ENCODE measurements at places on chromosomes 11 and 22.

DNA sequence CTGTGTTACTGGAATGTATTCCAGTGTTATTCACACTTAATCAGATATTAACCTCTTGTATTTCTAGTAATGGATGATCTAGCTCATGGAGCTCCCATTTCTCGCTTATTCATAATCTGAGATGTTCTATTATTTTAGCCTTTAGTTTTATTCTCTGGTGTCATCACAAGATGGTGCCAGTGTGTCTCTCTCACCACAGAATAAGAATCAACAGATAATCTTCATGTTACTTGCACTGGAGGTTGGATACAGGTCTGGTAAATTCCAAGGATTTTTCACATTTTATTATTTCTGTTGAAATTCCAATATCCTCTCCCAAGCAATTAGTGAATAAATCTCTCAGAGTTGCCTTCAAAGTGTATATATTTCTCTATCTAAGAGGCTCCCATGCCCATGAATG is 74.6 kb downstream of the CASP12 start:
- DNase-seq, result no peak

DNA sequence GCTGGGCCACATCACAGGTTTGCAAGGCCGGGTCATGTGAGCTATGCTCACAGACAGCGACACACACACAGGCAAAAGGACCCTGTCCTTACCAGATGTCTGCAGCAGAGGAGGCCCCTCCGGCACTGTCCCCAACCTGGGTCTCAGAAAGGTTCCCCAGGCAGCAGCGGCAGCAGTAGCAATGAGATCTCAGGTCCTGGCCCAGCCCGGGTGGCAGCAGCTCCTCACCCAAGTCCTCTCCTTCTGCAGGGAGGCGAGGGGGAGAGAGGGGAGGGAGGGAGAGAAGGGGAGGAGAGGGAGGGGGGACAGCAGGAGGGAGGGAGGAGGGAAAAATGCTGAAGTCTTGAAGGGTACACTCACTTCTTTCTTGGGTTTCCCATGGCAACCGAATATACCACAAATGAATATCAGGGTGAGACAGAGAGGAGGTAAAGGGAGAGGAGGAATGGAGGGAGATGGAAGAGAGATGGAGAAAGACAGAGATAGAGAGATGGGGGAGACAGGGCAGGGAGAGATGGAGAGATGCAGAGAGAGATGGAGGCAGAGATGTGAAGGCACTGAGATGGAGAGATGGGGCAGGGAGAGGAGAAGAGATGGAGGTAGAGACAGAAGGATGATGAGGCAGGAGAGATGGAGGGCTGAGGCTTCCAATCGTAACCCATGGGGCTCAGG is 9.5 kb downstream of the ELFN2 start:
- no peak for DNase-seq

DNA sequence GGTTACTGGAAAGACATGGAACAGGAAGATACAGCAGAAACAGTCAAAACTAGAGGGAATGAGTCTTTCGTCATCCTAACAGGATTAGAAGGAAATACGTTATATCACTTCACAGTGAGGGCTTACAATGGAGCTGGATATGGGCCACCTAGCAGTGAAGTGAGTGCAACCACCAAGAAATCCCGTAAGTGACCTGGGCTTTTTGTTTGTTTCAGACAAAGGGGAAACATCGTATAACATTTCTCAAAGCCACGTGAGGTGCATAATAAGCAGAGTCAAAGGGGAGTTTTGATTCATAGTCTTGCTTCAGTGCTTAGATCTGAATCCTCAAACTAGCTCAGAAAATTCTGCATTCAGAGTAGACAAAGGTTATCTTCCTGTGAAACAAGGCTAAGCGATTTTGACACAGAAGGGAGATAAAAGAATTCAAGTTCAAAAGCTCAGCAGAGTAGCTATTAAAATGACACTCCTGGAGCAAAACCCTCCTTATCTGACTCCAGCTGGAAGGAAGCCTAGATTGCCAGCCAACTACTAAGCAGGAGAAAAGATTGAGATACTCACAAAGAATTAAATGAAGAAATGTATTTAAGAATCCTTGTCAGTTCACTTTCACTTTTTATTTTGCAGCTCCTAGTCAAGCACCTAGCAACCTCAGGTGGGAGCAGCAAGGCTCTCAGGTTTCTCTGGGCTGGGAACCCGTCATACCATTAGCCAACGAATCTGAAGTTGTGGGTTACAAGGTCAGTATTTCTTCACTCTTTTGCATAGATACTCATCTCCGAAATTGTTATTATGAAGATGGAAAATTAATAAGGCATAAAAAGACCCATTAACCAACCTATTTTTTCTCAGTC is 346.4 kb upstream of the ARHGAP42 start:
- DNase-seq, result no peak

DNA sequence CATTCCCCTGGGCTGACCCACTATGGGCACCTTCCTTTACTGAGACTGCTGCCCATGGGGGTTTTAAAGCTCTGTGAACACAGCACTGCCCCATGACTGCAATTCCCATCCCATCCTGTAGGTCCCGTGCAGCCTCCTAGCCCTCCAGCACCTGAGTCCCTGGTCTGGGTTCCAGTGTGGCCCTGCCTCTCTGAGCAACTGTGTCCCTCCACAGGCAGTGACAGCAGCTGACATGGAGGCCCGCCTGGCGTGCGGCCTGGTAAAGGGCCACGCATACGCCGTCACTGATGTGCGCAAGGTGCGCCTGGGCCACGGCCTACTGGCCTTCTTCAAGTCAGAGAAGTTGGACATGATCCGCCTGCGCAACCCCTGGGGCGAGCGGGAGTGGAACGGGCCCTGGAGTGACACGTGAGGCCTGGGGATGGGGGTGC is 12.6 kb downstream of the OMP start:
- no peak for DNase-seq

DNA sequence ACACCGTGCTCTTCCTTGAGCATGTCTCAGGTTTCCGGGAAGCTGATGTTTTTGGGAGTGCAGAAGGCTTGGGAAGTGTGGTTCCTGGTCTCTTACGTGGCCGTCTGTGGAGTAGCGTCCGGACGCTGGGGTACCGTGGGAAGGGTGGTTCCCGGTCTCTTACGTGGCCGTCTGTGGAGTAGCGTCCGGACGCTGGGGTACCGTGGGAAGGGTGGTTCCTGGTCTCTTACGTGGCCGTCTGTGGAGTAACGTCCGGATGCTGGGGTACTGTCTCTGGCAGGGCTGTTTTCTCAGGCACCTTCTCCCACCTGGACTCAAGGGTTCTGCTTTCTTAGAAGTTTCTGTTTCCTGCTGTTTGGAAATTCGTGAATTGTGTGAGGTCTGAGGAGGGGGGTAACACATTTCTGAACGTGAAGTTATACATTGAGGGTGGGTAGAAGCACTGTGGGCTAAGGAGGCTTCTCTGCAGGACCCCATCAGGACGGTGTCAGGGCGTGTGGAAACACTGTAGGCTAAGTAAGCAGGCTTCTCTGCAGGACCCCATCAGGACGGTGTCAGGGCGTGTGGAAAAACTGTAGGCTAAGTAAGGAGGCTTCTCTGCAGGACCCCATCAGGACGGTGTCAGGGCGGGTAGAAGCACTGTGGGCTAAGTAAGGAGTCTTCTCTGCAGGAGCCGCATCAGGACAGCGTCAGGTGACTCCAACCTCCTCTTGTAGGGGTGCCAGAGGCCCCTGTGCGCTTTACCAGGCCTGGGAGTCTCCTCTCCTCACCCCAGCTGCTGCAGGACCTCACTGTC is 5.3 kb upstream of the IFITM3 start:
- no peak for DNase-seq

- DNase-seq, result no peak
These were observed 64.6 kb downstream of the MORC2 start for GRCh38 chr22:30903876-30904460.

- DNase-seq, result no peak
These were observed 2.9 kb upstream of the ABCC8 start for GRCh38 chr11:17479284-17480214.

DNA sequence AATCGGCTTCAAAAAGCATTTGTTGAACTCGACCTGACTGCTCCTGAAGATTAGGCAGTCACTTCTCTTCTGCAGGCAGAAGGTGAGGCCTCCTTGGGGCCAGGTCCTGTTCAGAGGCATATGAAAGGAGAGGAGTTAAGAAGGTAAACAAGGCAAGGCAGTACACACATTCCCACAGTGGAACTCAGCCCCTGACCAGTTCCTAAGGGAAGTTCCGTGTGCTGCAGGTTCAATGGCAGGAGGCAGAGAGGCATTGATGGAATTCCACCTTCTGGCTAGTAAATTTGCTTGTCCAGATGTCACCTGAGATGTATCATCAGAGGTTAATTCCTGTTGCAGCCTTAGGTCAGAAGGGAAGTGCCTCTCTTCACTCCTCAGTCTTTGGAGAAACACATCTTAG is 337.0 kb upstream of the MTNR1B start:
- DNase-seq, result no peak

DNA sequence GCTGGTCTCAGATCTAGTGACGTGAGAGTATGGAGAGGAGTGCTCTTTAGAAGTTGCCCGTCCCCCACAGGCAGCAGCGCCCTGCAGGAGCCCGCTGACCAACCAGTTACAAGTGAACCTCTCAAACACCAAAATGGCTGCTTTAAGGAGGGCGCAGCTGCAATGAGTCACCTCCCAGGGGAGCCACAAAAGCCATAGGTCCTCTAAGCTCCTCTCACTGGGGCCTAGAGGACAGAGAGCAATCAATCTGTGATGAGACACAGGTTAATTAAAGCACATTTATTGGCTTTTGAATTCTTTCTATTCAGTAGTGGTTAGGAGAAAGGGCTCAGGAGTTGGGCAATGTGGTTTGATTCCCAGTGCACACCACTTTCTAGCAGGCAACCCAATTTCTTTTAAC is 15.5 kb upstream of the RAPSN start:
- DNase-seq, result peak; percentile 20

DNA sequence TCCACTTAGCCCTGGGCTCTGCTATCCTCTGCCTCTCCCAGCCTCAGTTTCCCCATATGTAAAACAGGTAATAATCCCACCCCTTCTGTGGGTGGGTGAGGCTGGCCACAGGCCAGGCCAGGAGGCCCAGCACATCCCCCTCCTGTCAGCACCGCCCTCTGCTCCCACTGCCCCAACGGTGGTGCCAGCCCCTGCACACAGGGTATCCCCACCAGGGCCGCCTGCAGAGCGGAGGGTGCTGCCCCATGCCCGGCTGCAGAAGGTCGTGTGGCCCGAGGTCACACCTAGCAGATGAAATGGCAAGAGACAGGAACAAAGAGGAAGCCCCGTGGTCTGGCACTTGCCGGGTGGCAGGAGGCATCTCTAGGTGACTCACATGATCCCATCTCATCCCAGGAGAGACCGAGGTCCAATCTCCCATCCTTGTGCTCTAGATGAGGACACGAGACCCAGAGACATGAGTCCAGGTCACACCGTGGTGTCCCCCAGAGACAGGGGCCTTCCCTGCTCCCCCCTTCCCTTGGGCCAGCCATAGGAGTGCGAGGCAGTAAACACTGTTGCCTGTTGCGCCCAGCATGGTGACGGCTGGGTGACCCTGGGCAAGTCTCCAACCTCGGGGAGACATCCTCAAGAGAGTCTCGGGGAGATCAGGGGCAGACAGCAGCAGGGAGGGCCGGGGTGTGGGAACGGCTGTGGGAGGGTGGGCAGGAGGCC is 27.2 kb upstream of the PPARA start:
- DNase-seq, result peak; percentile 13

DNA sequence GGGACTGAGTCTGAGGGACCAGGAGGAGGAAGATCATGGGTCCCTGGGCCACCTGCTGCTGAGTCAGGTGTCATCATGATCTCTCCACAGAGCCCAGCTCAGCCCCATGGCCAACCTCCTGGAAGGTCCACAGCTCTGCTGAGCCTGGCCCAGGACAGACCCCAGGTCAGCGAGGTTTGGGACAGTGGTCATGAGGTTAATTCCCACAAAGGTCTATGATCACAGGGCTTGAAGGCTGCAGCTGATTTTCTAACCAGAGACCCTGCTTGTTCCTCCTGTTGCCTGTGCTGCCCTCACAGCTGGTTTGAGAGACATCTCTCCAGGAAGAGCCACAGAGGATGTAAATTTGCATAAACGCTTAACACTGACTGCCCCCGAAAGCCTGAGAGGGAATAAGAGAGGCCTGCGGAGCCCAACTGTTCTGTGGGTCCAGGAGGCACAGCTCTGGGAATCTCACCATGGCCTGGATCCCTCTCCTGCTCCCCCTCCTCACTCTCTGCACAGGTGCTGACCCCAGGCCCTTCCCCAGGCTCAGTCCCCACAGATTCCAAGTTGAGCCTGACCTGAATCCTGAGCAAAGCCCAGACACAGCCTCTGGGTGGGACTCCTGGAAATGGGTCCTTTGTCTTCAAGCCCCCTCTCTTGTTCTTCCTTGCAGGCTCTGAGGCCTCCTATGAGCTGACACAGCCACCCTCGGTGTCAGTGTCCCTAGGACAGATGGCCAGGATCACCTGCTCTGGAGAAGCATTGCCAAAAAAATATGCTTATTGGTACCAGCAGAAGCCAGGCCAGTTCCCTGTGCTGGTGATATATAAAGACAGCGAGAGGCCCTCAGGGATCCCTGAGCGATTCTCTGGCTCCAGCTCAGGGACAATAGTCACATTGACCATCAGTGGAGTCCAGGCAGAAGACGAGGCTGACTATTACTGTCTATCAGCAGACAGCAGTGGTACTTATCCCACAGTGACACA is 102.8 kb downstream of the GGTLC2 start:
- DNase-seq, result no peak

DNA sequence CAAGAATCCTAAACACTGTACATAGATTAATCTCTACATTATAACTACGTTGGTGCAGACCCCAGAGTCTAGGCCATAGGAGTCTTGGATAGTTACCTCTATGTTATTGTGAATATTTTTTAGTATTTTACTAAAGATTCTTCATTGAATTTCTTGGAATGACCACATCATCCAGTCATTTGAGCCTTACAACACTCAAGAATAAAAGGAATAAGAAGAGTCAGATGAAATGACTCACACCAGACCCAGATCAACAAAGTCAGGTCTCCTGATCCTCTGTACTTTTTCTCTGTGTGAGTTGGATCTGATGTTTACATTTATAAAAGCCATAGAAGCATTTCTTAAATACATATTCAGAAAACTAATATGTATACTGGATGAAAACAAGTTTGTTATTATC is 179.2 kb upstream of the ARHGAP20 start:
- DNase-seq, result peak; percentile 31

DNA sequence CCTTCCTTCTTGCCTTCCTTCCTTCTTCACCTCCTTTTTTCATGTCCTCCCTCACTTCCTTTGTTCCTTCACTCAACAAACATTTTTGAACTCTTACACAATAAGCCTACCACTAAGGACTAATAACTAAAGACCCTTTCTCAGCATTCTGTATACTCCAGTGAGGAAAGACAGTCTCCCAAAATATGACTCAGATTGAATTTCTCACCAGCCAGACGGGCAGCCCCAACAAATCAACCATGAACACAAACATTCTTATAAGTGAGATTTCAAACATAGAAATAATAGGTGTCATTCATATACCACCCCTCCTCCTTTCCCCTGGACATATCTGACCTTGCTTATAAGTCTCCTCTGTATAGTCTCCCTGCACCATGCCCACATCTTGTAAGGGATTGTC is 1079.7 kb downstream of the OPCML start:
- no peak for DNase-seq

Measured in AG10803 (cell line).